NCI-H2081 treated with DMSO at 0.1 percent for 48 hours (cell line): ENCODE measurements at places on chromosomes 2 and 18.
A peak's percentile ranks its signal among the peaks of the same experiment; 100 is the strongest.

- no peak for DNase-seq
These were observed 377.0 kb downstream of the DCC start for GRCh38 chr18:52716973-52717372.

- no peak for DNase-seq
These were observed 27.9 kb downstream of the IWS1 start for GRCh38 chr2:127498386-127498785.

- no peak for DNase-seq
These were observed 35.6 kb downstream of the UBR3 start for GRCh38 chr2:169862816-169863215.

DNA sequence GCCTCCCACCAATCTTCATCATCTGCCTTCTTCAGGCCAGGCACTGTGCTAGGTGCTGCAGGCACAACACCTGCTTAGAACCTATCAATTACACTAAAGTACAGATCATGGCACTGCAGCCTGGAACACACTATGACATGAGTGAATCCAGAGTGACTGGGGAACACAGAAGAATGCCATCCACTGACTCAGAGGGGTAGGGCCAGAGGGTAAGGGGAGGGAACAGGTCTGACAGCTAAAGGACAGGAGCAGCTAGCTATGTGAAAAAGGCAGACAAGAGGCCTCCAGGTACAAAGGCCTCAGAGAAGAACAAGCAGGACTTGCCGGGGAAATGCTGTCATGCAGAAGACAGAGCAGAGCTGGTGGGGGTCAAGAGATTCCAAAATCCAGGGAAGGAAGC, 53.3 kb upstream of the ACAA2 start:
- no peak for DNase-seq

DNA sequence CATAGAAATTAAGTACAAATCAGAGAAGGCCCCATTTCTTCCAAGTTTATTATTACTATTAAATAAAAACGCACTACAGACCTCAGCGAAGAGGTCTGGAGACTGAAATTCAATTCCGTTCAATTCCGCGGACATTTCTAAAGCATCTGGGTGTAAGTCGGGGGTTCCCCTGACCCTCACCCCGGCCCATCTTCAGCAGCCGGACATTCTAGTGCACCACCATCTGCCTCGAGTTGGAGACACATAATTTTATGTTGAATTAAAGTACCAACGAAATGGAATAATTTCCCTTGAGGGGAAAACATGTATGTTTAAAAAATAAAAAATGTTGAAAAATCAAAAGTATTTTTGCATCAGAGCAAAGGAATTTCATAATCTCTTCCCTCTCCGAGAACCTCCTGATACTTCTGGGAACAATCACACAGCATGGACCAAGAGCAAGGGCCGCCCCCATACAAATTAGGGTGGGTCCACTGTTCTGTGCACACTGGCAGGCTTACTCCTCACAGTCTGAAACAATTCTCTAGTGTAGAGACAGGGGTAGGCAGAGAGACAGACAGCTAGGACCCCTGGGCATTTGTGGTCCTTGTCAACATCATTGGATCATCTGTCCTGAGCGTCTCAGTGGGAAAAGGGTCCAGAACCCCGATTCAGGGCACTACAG, 29.3 kb downstream of the MBP start:
- no peak for DNase-seq

- no peak for DNase-seq
These were observed 3.7 kb downstream of the SP140L start for GRCh38 chr2:230330725-230331124.

DNA sequence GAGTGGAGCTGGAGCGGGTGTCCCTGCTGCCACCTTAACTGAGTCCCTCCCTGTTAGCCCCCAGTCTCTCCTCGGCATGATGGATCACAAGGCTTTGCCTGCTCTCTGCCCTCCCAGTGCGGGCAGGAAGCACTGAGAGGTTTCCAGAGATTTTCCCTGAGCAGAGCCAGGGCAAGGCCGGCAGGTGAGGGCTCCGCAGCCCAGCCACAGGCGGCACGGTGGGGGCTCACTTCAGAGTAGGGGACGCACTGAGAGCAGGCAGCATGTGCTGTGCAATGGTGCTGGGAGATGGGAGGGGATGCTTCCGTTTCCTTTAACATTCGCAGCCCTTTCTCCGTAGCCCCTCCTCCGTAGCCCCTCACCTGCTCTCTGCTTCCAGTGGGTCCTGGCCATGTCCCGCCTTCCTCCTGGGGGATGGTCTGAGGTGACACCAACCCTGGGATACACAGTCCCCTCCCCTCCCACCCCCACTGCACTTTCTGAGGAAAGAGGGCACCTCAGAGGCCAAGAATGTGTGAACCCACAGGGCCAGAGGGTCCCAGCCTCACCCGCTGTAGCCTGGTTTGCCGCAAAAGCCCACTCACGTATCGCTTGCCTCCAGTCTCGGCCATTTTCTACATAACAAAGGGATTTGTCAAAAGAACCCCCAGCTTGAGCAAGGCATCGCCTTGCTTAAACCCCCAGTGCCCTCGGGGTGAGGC, 10.7 kb downstream of the KCNF1 start:
- DNase-seq = no peak

- no peak for DNase-seq
These were observed 43.7 kb downstream of the TGIF1 start for GRCh38 chr18:3493501-3494244.

GRCh38 chr2:72104821-72105588, 42.7 kb downstream of the CYP26B1 start:
- DNase-seq = no peak

DNA sequence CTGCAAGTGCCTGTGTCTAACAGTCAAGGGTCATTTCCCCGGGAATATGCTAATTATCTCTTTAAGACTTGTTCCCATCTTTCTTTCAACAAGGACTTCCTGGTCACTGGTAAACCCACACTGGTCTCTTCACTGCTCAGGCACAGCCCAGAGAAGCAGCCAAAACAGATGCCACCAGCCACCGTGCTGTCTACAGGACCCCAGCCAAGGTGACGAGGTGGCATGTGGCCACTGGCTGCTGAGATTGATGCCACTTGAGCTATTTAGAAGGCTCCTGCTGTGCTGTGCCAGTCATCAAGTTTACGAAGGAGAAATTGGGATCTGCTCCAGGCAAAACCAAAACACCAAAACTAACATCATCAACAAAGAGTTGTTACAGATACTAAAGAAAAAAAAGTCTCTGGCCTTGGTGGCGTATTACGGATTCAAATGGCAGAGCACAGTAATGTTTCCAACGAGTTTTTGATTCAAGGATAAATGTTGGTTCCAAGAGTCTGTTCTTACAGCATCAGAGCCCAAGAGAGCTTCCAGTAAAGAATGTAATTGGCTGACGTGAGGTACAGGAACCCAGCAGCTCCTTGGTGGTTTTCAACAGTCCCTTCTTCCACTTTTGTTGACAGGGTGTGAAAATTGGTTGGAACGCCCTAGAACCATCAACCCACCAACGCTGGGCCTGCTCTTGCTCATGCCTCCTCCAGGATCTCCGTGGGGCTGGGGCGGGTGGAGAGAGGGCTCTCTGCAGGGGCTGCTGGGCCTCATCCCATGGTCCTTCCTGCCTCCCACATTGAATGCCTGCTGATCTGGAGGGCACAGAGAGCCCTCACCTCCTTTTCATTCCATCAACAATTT, 63.7 kb upstream of the ZCCHC2 start:
- no peak for DNase-seq

- DNase-seq = no peak
These were observed 98.6 kb downstream of the NOL10 start for GRCh38 chr2:10591207-10591606.

GRCh38 chr2:72901426-72901825, 14.2 kb downstream of the SPR start:
- no peak for DNase-seq

GRCh38 chr2:156649596-156649995, 213.4 kb downstream of the GPD2 start:
- DNase-seq = no peak

GRCh38 chr2:166972418-166972817, 84.1 kb downstream of the XIRP2 start:
- DNase-seq = no peak

- DNase-seq = peak; percentile 91
These were observed 26.4 kb upstream of the ATP5MC3 start for GRCh38 chr2:175207741-175208438.

- no peak for DNase-seq
These were observed 101.1 kb downstream of the ZBTB7C start for GRCh38 chr18:48308027-48308635.

- no peak for DNase-seq
These were observed 28.6 kb upstream of the MEX3C start for GRCh38 chr18:51226068-51226467.

GRCh38 chr18:8615397-8616027, 6.3 kb downstream of the RAB12 start:
- DNase-seq = peak; percentile 52

- DNase-seq = no peak
These were observed 469.5 kb upstream of the LINC00305 start for GRCh38 chr18:64618390-64618789.

GRCh38 chr2:17827785-17828184, 11.5 kb downstream of the MSGN1 start:
- DNase-seq = no peak

- DNase-seq = no peak
These were observed 22.6 kb upstream of the FAM117B start for GRCh38 chr2:202612145-202612544.

DNA sequence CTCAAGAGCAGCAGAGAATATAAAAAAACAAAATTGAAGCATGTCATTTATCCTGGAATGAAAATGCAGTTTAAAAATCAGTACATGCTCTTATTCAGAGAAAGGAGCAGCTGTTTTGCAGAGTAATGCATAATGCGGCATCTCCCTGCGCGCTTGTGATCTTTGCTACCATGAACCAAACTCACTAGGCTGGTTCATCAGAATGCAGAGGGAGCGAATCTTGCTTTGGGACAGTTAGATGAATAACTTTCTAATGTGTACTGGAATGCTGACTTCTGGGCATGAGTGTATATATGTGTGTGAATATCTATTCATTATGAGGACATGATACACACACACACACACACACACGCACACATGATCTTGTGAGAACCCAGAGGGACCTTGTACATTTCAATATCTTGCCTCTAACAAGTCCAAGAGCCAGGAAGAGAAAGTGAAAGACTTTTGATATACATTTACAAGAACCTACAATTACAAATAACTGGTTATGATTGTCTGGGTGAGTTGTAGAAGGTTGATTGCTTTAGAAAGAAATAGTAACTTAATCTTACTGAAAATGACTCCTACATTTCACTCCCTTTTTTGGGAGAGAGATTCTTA, 54.1 kb upstream of the THOC1 start:
- DNase-seq = no peak

- no peak for DNase-seq
These were observed 489.7 kb downstream of the EIPR1 start for GRCh38 chr2:2887772-2888387.

- no peak for DNase-seq
These were observed 66.9 kb downstream of the C18orf63 start for GRCh38 chr18:74382481-74383017.

- DNase-seq = no peak
These were observed 55.2 kb upstream of the FAM136A start for GRCh38 chr2:70356941-70357683.

DNA sequence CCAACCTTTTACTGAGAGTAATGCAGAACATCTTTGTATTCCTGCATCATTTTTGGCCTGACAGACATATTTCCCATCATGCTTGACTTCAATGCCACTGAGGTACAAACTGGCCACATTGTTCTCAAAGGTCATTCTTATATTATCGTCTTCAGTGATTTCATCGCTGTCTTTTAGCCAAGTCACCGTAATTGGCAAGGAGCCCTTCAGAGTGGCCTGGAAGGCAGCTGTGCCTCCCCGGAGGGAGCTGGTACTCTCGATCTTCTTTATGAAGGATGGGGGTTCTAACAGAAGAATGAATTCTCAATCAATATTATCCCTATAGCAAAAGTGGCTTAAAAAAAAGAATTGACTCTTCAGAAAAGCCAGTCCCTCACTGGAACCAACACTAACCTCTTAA, 75.9 kb downstream of the TTN start:
- no peak for DNase-seq

- DNase-seq = no peak
These were observed 66.8 kb downstream of the XDH start for GRCh38 chr2:31347750-31348149.

- DNase-seq = no peak
These were observed 26.4 kb upstream of the FHOD3 start for GRCh38 chr18:36271153-36271552.

GRCh38 chr2:82139979-82140611, 1835.5 kb upstream of the LRRTM1 start:
- DNase-seq = no peak

DNA sequence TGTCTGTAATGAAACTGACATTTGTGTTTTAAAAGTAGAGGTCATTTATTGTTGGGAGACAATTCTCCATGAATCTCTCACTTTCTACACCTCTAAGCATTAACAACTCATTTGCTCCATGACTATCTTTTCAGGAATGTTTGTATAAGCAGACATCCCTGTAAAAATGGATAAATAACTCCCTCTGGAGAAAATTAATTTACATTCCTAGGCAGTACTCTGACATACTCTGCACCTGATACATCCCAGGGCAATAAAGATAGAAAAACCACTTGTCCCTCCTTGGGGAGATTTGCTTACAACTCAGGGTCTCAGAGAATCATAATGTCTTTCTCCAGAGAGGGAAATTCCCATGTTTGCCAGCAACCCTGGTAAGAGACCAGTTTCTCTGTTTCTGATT, 1037.7 kb upstream of the SLC39A10 start:
- DNase-seq = no peak

DNA sequence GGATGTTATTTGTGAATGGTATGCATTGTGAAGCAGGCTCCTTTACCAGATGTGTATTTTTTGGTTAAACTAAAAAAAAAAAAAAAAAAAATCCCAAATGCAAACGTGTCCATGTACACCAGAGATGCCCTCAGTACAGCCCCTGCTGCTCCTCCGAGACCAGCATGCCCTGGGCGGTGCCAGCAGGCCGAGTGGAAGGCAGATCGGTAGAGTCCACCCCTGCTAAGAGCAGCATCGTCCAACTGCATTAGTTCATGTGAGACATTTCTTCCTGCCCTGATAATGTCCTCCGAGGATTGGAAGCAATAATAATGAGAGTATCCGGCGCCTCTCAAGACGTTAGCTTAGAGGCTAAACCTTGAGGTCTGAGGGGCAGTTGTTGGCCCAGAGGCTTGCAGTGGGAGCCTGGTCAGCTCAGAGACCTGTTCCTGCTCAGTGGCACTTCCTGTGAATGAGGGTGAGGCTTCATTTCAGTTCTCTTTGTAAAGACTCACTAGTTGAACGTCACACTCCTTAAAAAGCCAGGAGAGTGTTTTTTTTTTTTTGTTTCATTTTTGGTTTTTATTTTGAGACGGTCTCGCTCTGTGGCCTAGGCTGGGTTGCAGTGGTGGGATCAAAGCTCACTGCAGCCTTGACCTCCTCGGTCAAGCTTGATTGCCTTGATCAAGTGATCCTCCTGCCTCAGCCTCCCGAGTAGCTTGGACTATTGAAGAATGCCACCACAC, 5.6 kb downstream of the SLC66A3 start:
- no peak for DNase-seq

DNA sequence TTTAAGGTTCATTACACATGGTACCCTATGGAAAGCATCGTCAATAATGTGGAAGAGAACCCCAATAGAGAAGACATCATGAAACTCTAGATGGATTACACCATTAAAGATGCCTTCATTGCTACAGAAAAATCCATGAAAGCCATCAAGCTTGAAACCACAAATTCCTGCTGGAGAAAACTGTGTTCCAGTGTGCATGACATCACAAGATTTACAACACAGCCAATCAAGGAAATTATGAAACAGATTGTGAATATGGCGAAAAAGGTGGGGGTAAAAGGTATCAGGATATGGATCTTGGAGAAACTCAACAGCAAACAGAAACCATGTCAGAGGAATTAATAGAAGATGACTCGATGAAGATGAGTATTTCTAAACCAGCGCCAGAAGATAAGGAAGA, 200.0 kb downstream of the SLC4A10 start:
- no peak for DNase-seq
